ENCODE measurements at places on chromosomes 16 and 17.

- no peak for DNase-seq
Observed at GRCh38 chr16:57700781-57701551, 6.4 kb downstream of the DRC7 start.

GRCh38 chr17:66474806-66475497, 172.5 kb downstream of the PRKCA start:
- no peak for DNase-seq

DNA sequence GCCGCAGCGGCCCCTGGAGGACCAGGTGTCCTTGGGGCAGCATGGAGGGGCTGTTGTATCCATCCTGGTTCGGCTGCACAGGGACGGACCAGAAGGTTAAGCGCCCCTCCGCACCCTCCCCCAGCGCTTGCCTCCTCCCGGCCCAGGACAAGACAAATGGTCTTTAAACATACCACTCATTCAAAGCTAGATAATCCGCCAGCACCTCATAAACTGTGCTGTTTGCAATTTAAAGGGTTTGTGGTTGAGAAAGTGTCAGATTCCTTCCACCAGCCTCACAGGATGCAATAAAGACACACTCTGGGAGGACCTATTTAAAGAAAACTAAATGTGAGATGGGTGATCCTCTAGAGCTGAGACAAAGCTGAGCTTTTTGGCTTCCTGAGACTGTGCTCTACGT, 426.2 kb upstream of the EEF2KMT start:
- DNase-seq = no peak

DNA sequence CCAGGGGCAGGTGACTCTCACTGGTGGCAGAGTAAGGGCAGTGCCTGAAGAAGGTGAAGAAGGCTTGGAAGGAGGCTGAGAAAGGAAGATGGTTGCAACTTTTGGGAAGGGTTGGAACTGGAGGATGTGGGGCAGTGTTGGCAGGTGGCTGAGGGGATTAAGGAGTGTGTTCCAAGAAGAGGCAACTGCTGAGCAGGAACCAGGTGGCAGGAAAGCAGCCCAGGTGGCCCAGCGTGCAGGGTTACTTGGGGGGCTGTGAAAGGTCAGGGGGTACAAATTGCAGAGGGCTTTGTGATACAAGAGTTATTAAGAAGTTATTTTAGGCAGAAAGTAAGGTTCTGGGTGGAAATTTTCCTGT, 28.6 kb downstream of the WSCD1 start:
- no peak for DNase-seq

- DNase-seq = no peak
Observed at GRCh38 chr17:72191921-72192799, 71.3 kb downstream of the SOX9 start.

DNA sequence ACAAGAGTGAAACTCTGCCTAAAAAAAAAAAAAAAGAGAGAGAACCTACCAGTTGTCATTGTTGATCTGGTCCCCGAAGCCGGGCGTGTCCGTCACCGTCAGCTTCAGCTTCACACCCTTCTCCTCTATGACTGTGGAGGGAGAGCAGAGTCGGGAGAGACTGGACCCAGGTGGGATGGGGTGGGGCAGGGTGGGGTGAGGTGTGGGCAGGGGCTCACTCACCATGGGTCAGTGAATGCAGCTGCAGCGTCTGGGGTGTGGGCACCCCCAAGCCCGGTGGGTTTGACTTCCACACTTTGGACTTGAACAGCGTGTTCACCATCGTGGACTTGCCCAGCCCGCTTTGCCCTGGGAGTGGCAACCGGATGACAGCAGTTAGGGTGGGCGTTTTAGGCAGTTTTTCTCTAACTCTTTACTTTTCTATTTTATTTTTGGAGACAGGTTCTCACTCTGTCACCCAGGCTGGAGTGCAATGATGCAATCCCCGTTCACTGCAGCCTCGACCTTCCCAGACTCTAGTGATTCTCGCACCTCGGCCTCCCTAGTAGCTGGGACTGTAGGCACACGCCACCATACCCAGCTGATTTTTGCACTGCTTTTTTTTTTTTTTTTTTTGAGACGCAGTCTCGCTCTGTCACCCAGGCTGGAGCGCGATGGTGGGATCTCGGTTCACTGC, 2.2 kb downstream of the SEPTIN12 start:
- DNase-seq = no peak

DNA sequence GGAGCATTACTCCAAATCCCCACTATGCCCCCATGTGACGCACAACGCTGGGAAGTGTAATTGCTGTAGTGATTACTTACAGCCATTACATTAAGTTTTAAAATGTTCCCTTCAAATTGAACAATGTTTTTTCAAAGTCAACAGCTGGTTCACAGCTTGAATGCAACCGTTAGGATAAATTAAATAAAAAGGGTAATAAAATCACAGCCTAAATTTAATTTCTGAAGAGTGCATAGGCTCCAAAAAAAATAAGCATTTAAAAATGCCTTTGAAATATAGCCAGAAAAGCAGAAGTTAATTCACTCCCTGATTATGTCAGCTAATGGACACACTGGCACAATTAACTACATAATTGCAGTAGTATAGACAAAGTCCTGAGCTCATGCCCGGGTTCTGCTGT, 50.5 kb upstream of the KDM8 start:
- no peak for DNase-seq

DNA sequence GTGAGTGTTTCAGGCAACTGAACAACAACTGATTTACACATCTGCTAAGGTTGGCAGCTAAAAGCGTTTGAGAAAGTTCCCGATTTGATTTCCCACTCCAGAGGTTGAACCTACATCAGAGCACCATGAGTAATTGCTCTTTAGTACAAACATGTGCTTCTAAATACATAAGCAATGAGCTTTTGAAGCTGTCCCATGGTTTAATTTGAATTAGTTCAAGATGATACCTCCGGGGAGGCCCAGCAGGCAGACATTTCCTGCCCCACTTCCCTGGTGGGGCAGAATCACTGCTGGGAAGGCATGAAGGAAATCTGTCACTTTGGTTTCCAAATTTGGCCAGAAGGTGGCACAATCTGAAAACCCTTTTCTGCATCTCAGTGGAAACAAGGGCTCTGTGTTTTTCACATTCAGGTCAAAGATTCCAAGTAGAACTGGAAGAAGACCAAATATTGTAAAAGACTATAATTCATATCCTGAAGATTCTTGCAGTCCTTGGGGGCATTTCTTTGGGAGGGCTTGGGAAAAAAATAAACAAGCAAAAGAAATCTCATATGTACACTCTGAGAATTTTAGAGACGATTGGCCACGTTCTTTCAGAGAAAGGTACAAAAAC, 176.2 kb upstream of the FAM20A start:
- DNase-seq = no peak

GRCh38 chr17:47703671-47704070, 9.7 kb downstream of the TBKBP1 start:
- DNase-seq = no peak

DNA sequence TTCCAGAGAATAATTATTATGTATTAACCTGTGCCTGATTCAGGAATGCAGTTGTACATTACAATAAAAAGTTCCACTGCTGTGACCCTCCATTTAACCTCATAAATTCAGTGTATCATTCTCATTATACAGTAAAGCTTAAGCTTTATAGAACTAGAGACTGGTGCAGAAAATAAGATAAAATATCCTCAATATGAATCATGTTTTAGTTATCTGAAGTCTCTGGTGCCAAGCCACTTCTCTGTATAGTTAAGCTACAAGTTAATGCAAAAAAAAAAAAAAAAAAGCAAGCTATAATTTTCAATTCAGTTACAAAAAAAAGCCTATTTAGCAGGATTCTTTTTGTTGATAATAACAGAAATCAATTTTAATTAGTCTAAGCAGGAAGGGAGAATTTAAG, 22.4 kb upstream of the SMIM36 start:
- DNase-seq = no peak

DNA sequence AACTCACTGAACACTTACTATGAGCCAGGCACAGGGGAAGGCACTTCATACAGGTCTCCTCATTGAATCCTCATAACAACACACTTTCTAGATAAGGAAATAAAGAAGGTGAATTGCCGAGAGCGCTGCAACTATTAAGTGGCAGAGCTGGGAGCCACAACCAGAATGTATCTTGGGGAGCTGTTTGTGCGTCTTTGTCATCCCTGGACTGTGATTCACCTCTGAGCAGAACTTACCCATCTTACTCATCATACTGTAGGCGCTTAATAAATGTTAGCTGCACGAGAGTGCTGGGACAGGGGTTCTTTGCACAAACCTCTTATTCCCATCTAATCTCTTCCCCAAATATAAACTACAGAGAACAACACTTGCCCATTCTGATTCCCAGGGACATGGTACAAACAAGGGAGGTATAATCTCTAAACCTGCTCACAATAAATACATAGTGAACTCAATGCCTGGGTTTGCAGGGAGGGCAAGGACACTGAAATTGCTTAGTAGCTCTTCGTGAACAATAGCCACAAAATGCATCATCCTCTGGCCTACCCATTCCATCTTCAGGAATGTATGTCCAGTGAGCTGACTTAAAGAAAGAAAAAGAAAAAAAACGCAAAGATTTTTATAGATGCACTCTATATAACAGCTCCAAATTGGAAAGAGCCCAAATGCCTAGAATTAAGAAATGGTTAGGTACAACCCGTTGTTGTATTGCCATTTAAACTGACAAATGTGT, 43.0 kb downstream of the MYO18A start:
- no peak for DNase-seq

GRCh38 chr17:47916489-47917208, 20.6 kb downstream of the SP2 start:
- DNase-seq = no peak

DNA sequence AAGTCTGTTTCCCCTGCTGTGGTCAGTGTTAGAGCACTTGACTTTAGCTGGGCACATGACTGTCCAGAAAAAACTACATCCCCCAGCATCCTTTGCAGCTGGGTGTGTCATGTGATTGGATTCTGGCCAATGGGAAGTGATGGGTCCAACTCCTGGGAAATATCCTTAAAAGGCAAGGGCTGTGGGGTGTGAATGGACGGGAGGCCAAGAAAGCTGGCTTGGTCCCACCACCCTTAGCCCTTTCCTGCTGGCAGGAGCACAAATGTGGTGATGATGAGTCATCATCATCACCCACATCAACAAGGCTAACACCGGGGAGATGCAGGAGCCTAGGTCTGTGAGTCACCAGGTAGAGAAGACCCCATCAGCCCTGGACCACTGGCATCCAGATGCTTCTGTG, 341.7 kb downstream of the C16orf95 start:
- DNase-seq = no peak

- no peak for DNase-seq
Observed at GRCh38 chr16:61332461-61332860, 703.8 kb downstream of the CDH8 start.

DNA sequence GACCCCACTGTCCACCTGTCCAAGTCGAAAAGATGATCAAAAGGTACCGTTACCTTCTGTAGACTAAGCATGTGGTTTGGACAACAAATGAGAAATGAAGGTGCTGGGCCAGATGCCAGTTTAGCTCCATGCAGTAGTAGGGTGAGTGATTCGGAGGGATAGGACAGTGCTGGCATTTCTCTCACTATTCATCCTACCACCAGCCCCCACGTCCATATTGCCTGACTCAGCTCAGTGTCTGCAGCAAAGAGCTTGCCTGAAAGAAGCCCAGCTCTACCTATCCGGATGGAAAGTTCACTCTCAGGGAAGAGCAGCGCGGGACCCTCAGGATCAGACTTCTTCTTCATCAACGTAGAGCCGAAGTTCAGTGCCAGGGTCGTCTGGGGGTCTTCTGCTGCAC, 145.0 kb downstream of the SLC39A11 start:
- DNase-seq = no peak

- DNase-seq = no peak
Observed at GRCh38 chr16:11183035-11183812, 72.8 kb downstream of the SOCS1 start.

DNA sequence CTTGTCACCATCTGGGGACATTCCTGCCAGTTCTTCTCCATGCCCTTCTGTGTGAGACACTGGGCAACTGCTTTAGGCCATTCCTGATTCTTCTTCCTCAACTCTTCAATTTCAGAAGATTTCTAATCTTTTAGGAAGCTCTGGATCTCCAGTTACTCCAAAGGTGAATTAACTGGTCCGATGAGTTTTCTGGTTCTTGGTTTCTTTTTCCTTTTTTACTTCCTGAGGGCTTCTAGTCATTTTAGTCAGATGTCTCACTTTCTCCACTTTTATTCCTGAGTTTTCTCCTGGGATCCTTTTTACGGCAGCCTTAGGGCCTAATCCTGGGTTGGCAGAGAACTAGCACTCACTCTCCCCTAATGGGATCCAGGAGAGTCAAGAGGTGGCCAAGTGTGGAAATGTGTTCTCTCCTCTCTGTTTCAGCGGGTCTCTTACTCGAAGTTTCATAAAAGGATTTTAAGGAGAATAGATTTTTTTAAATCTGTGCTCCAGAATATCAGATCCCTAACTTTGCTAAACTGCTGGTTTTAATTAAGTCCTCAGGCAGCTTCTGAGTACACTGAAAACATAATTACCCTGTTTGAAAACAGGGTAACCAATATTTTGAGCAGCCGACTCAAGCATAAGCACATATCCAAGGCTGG, 107.6 kb downstream of the RMI2 start:
- no peak for DNase-seq

- DNase-seq = no peak
Observed at GRCh38 chr16:31093132-31093703, 1.4 kb downstream of the VKORC1 start.

GRCh38 chr17:79202480-79202879, 127.9 kb downstream of the ENGASE start:
- DNase-seq = no peak

DNA sequence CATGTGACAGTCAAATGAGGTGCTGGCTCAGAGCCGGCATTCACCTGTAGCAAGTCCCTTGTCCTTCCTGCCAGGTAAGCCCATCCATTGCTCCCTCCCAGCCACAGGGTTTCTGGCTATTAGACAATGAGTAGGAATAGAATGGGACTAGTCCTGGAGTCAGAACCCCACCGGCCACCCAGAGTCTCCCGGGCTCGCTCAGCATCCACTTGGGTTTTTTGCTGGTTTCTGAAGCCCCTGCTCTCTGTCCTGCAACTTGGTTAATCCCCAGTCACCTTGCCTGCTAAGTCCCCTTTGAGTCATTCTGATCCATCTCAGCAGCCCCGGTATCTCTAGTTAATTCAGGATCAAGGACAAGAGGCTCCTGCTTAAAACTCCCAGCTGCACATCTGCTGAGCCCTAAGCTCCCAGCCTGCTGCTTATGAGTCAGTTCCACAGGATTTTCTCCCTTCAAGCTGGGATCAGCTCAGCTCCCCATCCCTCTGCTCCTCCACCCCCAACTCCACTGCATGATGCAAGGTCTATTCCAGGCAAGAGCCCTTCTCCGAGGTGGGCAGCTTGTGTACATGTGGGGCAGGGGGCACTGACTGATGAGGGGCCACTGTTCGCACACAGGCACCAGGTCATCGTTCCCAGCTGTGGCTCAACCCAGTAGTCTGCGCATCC, 19.9 kb upstream of the MRPS23 start:
- no peak for DNase-seq

- DNase-seq = no peak
Observed at GRCh38 chr16:70647441-70648359, 1.3 kb downstream of the IL34 start.

GRCh38 chr16:48197294-48197693, 41.5 kb upstream of the ABCC12 start:
- no peak for DNase-seq

GRCh38 chr17:19590451-19590850, 56.8 kb downstream of the SLC47A1 start:
- DNase-seq = no peak

- DNase-seq = no peak
Observed at GRCh38 chr16:58832386-58832895, 98.3 kb upstream of the GOT2 start.

- DNase-seq = no peak
Observed at GRCh38 chr17:46958041-46958591, 20.9 kb downstream of the RPRML start.

All from stimulated activated CD8-positive, alpha-beta memory T cell treated with anti-CD3 and anti-CD28 coated beads, Interleukin-7, amount 100 ng/mL, for 1 hour (primary cell).